ENCODE measurements at places on chromosomes 12 and 14.

DNA sequence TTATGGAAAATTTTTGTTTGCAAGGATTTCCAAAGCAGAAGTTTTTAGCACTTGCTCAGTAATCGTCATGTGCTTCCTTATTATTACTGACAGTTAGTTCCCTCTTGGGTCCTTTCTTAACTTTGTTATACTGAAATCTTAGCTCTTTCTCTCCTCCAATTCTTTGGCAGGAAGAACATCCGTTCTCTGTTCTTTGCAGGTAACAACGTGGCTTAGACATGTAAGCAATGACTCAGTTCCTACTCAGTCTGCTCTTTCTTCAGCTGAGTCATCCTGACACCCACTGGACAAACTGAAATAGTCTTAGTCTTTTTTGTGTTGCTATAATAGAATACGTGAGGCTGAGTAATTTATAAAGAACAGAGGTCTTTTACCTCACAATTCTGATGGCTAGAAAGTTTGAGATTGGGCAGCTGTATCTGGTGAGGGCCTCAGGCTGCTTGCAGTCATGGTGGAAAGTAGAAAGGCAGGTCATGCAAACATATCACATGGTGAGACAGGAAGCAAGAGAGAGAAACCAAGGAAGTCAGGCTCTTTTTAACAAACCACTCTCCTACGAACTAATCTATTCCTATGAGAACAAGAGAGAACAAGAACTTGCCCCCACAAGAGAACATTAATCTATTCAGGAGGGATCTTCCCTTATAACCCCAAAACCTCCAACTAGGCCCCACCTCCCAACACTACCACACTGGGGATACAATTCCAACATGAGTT lies 49.2 kb downstream of the TESPA1 start:
- peak overlapping the region; percentile 80 for H3K27ac ChIP-seq
- no peak overlapping the region for H3K4me3 ChIP-seq
- H3K4me1 ChIP-seq, result peaks cover 33% of the 10 kb centered on the region
- peak; percentile 16 for DNase-seq

DNA sequence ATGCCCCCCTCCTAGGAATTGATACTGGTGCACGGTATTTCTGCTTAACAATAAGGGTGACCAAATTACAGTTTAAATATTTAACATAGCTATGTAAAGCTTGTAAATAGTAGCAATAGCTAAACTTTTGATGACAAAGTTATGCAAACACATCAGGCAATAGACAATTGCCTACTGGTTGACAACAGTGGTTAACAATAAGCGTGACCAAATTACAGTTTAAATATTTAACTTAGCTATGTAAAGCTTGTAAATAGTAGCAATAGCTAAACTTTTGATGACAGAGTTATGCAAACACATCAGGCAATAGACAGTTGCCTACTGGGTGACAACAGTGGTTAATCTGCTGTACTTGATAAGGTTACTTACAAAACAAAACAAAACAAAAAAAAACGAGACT lies 886.5 kb upstream of the FLRT2 start:
- no peaks in the 10 kb centered on the region for H3K4me1 ChIP-seq
- DNase-seq, result no peak
- H3K36me3 ChIP-seq, result no peaks in the 10 kb centered on the region

- peaks cover 2% of the 10 kb centered on the region for H3K4me1 ChIP-seq
- H3K27me3 ChIP-seq, result no peaks in the 10 kb centered on the region
- peaks cover 6% of the 10 kb centered on the region for H3K36me3 ChIP-seq
- no peak for DNase-seq
- no peak overlapping the region for H3K4me3 ChIP-seq
Measured at GRCh38 chr14:101469382-101470247, 91.7 kb upstream of the DIO3 start.

GRCh38 chr14:22564463-22564862 lies 24.6 kb downstream of the DAD1 start:
- no peaks in the 10 kb centered on the region for H3K27me3 ChIP-seq
- DNase-seq, result no peak
- peaks cover 15% of the 10 kb centered on the region for H3K36me3 ChIP-seq
- H3K4me3 ChIP-seq, result no peak overlapping the region
- H3K4me1 ChIP-seq, result peaks cover 26% of the 10 kb centered on the region

DNA sequence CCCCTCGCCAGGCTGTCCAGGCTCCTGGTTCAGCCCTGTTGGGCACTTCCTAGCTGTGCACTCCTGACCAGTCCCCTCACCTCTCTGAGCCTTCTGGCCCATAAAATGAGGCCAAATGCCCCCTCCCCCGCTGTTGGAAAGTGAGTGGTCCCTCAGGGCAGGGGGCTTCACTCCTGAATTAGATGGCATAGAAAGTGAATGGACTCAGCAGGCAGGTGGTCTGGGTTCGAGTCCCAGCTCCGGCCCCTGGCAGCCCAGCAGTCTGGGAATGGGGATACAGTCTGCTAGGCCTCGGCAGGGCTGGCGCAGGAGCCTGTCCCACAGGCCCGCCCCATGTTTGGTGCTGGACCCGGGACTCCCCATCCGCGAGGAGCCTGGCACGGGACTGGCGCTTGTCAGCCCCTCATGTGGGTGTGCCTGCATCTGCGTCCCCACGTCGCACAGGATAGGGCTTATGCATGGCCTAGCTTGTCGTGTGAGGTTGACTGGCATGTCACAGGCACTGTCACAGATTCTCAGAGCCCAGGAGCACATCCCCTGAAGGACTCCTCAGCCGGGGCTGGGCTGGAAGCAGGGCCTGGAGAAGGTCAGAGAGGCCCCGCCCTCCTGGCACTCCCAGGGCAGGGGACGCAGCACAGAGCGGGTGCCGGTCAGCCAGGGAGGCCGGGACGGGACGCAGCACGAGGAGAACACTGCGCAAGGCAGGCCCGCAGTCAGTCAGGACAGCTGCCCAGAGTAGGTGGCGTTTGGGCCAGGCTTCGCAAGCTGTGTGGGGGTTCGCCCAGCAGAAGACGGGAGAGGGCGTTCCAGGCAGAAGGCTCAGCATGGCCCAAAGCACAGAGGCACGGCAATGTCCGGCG lies 40.5 kb downstream of the DIO3 start:
- H3K27me3 ChIP-seq, result peaks cover 16% of the 10 kb centered on the region
- DNase-seq, result no peak
- H3K4me3 ChIP-seq, result no peak overlapping the region

DNA sequence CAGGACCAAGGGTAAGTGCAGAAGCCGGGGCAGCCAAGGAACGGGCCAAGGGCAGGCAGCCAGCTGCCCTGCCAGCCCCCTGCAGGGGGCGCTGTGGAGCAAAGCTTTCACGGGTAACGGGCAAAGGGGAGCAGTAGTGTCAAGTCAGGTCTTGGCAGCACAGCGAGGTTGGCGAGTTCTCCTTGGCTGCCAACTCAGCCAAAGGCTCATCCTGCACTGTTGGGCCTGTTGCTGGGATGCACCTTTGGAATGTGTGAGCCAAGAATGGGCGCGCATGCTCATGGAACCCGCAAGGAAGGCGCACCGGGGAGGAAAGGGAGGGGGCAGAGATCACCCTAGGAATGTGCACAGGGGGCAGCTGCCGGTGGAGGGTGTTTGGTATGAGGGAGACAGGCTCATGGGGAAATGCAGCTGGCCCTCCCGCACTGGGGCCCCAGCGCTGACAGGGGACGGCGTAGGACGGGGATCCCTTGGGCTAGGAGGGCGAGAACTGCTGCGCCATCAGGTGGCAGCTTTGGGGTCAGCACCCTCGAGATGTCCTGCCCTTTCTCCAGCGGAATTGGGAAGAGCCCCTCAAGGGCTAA lies 138.0 kb downstream of the ASCL4 start:
- H3K27ac ChIP-seq, result no peak overlapping the region
- H3K4me1 ChIP-seq, result no peaks in the 10 kb centered on the region
- no peak overlapping the region for H3K4me3 ChIP-seq
- peaks cover 52% of the 10 kb centered on the region for H3K27me3 ChIP-seq
- H3K36me3 ChIP-seq, result no peaks in the 10 kb centered on the region

DNA sequence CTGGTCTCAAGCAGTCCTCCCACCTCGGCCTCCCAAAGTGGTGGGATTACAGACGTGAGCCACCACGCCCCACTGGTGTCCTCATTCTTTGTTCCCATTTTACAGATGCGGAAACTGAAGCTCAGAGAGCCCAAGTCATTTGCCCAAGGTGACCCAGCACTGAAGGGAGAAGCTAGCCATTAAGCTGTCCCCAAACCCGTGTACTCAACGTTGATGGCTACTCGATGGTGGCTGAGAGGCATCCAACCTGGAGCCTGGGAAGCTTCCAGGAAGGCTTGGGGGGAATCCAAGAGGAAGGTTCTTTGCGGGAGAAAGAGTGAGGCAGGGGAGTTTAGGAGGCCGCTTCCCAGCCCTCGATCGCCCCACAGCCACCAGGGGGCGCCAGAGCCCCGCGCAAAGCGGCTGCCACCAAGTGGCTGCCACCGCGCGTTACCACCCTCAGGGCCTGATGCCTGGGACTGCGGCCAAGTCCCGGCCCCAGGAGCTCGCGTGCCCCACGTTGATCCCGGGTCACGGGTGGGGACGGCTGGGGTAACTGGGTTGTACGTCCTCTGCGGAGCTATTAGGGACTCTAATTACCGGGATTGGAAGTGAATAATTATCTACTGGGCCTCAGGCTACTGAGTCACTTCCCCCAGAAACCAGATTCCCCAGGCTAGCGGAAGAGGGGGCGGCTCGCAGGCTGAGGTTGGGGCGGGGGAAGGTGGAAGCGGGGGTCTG lies 8.8 kb upstream of the SH2B3 start:
- H3K4me1 ChIP-seq, result peaks cover 31% of the 10 kb centered on the region
- peak; percentile 76 for DNase-seq
- H3K27ac ChIP-seq, result peak overlapping the region; percentile 71
- H3K4me3 ChIP-seq, result peak overlapping the region; percentile 26
- H3K36me3 ChIP-seq, result no peaks in the 10 kb centered on the region

- no peak for DNase-seq
- no peak overlapping the region for H3K27ac ChIP-seq
- H3K27me3 ChIP-seq, result peaks cover 86% of the 10 kb centered on the region
- no peaks in the 10 kb centered on the region for H3K4me1 ChIP-seq
Measured at GRCh38 chr14:76591266-76591665, 170.0 kb upstream of the VASH1 start.

DNA sequence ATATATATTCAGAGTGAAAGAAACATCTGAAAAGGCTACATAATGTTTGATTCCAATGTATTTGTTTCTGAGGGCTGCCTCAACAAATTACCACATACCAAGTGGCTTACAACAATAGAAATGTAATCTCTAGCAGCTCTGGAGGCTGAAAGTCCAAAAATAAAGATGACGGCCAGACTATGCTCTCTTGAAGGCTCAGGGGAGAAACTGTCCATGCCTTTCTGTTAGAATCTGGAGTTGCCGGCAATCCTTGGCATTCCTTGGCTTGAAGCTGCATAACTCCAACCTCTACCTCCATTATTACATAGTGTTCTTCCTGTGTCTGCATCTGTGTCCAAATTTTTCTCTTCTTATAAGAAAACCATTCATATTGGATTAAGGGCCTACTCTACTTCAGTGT lies 68.1 kb upstream of the PLEKHG7 start:
- no peaks in the 10 kb centered on the region for H3K4me1 ChIP-seq
- no peak overlapping the region for H3K4me3 ChIP-seq
- no peak overlapping the region for H3K27ac ChIP-seq
- no peaks in the 10 kb centered on the region for H3K36me3 ChIP-seq

DNA sequence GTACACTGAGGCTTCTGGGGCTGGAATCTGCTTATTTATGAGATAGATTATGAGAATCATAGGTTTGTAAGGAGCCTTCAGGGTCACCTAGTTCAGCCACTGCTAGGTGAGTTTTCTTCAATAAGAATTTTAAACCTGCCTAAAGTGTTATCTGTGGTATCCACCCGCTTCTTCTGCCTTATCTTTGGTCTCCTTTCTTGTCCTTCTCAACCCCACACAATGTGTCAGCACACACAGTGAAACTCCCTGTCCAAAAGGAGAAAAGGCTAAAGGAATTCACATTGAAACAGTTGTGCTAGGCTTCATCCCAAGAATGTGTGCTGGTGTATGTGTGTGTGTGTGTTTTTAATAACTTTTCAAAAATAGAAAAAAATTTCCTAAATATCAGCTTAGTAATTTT lies 259.3 kb upstream of the BTG1 start:
- H3K4me3 ChIP-seq, result no peak overlapping the region
- H3K36me3 ChIP-seq, result no peaks in the 10 kb centered on the region
- no peaks in the 10 kb centered on the region for H3K27me3 ChIP-seq
- no peaks in the 10 kb centered on the region for H3K4me1 ChIP-seq
- no peak for DNase-seq
- H3K27ac ChIP-seq, result no peak overlapping the region

Data from PC-9 (cell line).